Hypothalamus (tissue), 51 donors: ENCODE measurements at places on chromosomes 3 and 15.

- DNase-seq, result no peak
Measured at GRCh38 chr15:35130245-35130644, 45.1 kb upstream of the NANOGP8 start.

DNA sequence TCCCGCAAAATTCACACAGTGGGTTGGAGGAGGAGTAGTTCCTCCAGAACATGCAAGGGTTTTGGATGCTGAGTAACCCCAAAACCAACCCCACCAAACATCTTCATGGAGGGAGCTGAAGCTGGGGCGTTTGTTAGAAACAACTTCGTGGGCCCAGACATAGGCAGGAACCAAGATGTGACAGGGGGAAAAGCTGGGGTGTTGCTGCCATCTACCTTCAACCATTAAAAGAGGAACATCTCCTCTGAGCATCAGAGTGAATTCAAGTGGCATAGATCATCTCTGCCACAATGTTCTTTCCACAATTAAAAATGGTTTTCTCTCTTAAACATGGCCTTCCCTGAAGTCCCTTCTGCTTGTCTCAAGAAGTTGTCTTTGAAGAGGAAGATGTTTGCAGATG, 20.5 kb downstream of the SIDT1 start:
- no peak for DNase-seq

DNA sequence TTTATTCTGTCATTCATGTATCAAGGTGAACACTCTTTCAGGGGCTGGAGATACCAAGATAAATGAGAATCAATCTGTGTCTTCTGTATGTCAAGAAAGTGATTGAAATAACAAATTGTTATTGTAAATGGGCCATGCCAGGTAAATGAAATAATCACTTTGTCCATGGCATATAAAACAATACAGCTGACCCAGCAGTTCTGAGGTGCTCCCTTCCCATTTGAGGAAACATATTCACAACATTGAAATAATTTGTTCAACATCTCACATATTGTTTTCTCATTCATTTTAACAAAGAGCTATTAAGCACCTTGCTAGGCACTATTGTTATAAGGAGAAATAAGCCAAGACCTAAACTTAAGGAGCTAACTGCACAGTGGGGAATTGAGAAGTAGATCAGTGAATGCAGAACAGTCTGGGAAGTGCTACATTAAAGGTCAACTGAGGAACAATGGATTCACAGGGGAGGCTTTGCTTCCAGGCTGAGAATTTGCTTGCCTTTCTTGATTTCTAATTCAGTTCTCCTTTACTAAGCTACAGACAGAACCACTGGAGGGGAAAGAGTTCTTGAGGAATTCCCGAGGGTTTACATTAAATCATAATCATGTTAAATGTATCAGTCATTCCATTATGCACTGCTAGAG, 806.3 kb upstream of the ARPP21 start:
- DNase-seq, result no peak

DNA sequence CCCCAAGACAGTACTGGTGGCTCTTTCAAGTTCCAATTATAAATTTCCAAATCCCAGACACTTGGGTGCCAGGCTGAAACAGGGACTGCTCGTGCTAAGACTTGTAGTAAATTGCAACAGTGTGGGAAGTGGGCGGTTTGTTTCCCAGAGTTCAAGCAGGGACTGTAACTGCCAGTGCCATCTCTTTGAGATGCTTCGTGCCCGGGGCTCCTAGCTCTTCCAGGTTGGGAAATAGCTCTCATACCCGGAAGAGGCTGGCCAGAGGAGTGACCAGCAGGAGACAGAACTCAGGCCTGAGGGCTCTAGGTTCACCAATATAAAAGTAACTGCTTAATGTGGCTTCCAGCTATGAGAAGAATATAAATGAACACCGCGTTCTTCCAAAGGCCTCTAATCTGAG, 54.0 kb upstream of the NEO1 start:
- no peak for DNase-seq

GRCh38 chr15:51401051-51401780, 59.8 kb downstream of the GLDN start:
- no peak for DNase-seq

- no peak for DNase-seq
Measured at GRCh38 chr3:157618075-157618760, 115.0 kb upstream of the VEPH1 start.

- DNase-seq, result no peak
Measured at GRCh38 chr3:88509582-88509981, 359.8 kb downstream of the C3orf38 start.

DNA sequence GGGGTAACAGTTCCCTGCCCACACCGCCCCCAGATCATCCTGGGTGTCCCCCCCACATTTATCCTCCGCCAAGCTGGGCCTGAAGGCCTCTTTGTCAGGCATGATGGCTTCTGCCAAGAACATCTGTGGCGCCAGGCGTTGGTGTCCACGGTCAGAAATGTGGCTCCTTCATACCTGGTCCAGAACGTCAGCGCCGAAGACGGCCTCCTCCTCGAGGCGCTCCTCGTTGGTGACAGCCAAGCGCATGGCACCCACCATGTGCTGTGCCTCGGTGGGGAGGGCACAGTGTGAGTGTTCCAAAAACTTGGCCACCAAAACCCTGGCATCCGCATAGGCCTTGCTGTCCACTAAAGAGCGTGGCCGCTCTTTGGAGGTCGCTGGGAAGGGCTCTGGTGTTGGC, 146.5 kb downstream of the NSMCE3 start:
- DNase-seq, result no peak
